ENCODE measurements at places on chromosomes 2 and 18. TPM values are rescaled to one million over a fixed set of nuclear protein-coding genes. Genes with fewer than 3 reads are reported as not detected.

The PLGLB1 gene
- 3.1 TPM for total RNA-seq

The KIDINS220 gene
- total RNA-seq: 36.3 TPM

The NPPC gene
- not detected for total RNA-seq

The FAM110C gene
- total RNA-seq: 0.21 TPM

The GAL3ST2 gene
- not detected for total RNA-seq

The ARHGAP28 gene
- not detected for total RNA-seq

The GPC1 gene
- total RNA-seq: 7.3 TPM

The MIB1 gene
- total RNA-seq: 37.3 TPM

The GLI2 gene
- 0.07 TPM for total RNA-seq

The AMER3 gene
- total RNA-seq: not detected

The LCT gene
- total RNA-seq: 0.12 TPM

The CPLX4 gene
- total RNA-seq: not detected

The CNRIP1 gene
- not detected for total RNA-seq

The CFLAR gene
- total RNA-seq: 98.4 TPM
